ENCODE measurements at places on chromosomes 12 and 14. TPM values are rescaled to one million over a fixed set of nuclear protein-coding genes. Genes with fewer than 3 reads are reported as not detected.

The IL23A gene
- not detected for total RNA-seq

The RITA1 gene
- total RNA-seq = 20.4 TPM

The WASHC3 gene
- total RNA-seq = 26.1 TPM

The SPIC gene
- not detected for total RNA-seq

The PRDM4 gene
- total RNA-seq = 36.8 TPM

The CDCA4 gene
- total RNA-seq = 46.3 TPM

The TAMALIN gene
- 87.5 TPM for total RNA-seq

The ADAMTS20 gene
- total RNA-seq = not detected

The GTF2A1 gene
- total RNA-seq = 33.4 TPM
